ENCODE measurements at places on chromosomes 16 and 17.

GRCh38 chr17:21500064-21500463 is 123.9 kb downstream of the KCNJ12 start:
- DNase-seq = no peak

DNA sequence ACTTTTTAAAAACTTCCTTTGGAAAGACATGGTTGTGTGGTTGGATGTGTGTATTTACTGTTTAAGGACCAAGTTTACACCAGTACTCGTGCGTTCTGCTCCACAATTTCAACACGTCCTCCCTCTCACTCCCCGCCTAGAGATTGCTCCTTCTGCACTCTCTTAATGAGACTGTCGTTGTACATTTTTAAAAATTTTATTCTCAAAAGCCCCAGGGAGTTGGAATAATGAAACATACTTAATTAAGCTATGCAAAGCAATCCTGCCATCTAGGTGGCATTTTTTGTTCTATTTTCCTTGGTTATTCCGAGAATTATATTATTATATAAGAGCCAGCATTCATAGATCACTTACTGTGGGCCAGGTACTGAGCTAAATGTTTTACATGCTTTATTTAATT is 264.5 kb downstream of the GRIN2A start:
- DNase-seq = no peak

GRCh38 chr17:53646835-53647234 is 175.9 kb upstream of the KIF2B start:
- DNase-seq = no peak

DNA sequence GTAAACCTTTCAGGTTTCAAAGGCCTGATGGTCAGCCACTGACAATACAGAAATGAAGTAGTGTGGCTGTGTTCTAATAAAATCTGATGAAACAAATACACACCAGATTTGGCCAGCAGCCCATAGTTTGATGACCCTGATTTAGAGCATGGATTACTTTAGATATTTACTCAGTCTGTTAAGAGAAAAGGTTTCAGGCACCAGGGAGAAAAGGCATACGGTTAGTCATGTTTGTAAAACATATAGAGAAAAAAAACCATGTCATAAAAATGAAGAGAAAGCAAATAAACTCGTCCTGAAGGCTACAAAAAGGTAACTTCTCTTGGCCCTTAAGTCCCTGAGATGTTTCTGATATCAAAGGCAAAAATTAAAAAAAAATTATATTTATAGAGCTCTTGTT is 112.1 kb downstream of the ADAMTS18 start:
- DNase-seq = no peak

DNA sequence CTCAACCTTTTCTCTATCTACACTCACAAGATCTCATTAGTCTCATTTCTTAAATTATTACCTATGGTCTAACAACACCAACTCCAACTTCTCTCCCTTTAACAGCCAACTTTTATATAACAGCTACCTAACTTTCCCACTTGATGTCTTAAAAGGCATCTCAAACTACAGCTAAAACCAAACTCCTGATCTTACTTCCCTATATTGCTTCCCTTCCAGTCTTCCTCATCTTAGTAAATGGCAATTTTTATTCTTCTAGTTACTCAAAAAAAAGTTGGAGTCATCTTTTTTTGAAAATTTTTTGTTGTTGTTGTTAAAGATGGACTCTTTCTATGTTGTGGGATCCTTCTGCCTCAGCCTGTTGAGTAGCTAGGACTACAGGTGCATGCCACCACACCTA is 15.3 kb downstream of the SRR start:
- DNase-seq = no peak

All from stimulated activated CD8-positive, alpha-beta memory T cell treated with anti-CD3 and anti-CD28 coated beads, Interleukin-12 subunit alpha, Interleukin-12 subunit beta, amount 100 ng/mL, for 4 hours (primary cell).